ENCODE measurements at places on chromosomes 5 and 9.
A peak's percentile ranks its signal among the peaks of the same experiment; 100 is the strongest.

GRCh38 chr5:143354025-143354424 is 49.5 kb downstream of the NR3C1 start:
- DNase-seq = no peak

- no peak for DNase-seq
These were observed 76.8 kb upstream of the ANKH start for GRCh38 chr5:14948383-14948782.

DNA sequence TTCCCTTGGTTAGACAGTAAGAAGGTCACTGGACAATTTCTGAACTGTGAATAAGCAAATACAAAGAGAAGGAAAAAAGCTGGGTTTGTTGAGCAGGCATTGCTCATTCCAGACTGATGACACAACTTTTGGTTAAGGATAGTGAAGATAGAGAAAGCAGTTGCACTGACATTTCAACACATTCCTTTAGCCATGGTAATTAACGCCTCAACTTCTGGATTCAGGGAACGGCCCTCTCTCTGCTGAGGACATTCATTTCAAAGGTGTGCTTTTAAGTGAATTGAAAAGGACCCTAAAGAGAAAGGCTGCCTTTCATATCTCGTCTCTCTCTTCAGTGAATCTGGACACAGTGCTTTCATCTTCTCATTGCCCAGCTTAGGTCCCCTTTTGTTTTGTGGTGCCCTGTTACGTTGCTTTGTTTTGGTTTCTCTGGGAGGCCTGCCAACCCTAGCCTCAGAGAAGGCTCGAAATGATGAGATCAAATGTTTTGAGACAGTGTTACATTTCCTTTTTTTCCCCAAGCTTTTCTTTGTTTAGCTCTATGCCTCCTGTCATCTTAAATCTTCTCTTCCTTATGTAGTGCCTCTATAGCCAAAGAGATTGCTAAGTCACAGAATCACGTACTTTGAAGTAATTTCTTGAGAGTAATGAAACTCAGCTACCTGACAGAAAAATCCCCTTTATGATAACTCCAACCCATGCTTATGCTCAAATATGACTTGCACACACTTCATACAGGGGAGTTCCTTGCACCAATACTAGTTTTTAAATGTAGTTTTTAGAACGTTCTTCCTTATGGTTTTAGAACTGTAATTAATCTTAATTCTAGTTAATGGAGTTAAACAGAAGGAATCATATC is 94.4 kb upstream of the IFNE start:
- peak; percentile 94 for DNase-seq

GRCh38 chr9:129809346-129809745 is 6.4 kb downstream of the TOR1B start:
- DNase-seq = no peak

DNA sequence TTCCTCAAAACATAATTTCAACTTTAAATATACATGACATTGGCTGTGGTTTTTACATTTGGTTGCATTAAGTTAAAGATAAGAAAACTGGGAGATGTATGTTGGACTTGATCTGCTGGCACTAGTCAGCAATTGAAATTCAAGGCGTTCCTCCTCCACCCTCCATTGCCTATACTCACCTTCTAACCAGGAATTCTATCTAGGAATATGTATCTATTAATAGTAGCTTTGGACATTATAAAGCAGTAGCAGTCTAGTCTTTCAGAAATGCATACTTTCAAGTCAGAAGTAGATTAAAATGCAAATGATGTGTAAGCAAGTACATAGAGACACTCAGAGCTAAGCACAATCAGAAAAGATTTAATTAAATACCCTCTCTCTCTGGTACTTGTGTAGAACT is 24.9 kb downstream of the FER start:
- no peak for DNase-seq

DNA sequence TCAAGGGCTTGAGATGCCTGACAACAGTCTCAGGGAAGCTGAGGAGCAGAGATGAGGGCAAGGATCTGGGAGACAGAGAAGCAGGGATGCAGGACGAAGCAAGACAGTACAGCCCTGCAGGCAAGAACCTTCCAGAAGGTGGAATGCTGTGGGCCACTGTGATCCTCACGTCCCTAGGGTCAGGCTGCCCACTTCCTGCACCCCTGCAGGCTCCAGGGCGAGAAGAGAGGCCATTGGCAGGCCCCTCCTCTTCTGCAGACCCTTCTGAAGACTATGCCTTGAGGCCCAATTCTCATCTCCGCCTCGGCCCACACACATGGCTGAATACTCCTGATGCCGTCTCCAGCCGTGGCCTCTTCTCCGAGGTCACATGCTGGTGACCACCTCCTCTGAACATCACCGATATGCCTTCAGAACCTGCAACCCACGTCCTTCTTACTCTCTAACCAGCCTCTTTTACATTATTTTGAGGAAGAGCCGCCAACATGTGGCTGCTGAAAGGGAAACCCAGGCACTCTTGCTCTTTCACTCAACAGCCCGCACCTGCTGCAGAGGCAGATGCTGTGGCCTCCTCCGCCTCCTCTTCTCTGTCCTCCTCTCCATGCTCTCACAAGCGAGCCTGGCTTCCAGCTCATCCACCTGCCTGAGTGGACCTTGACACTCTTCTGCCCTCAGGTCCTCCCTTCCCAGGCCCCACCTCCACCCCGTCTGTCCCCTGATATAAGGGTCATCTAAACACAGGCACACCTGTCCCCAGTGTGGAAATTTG is 181.5 kb downstream of the IRX2 start:
- no peak for DNase-seq

GRCh38 chr5:88555674-88556073 is 287.0 kb upstream of the TMEM161B start:
- DNase-seq = no peak

- DNase-seq = no peak
These were observed 2.6 kb downstream of the EBF1 start for GRCh38 chr5:159096924-159097783.

- DNase-seq = no peak
These were observed 92.6 kb downstream of the TENT4A start for GRCh38 chr5:6805841-6806240.

GRCh38 chr5:137560420-137560819 is 61.3 kb upstream of the SPOCK1 start:
- peak; percentile 40 for DNase-seq

DNA sequence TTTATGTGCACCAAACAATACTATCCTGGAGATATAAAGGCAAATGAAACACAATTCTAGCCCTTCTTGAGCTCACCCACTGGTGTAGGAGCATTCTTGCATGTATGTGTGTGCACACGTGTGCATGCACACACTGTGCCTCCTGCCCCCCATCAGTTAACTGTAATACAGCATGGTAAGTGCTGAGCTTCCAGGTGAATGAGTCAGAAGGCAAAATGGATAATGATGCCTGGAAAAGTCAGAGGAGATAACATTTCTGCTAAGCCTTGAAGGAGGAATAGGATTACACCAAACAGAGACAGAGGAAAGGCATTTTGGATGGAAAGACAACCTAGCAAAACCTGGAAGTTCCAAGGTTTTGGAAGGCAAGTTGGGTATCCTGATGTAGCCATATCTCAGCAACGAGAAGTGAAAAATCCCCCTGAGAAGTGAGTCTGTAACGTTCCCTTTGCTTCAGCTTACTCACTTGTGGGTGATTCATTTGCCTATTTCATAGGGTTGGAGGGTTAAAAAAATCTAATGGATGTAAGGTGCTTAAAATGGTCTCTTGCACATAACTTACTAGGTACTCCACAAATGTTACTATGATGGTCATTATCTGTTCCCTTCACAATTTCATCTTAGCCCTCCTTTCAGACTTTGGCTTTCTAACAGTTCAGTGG is 101.4 kb upstream of the STC2 start:
- peak; percentile 35 for DNase-seq

DNA sequence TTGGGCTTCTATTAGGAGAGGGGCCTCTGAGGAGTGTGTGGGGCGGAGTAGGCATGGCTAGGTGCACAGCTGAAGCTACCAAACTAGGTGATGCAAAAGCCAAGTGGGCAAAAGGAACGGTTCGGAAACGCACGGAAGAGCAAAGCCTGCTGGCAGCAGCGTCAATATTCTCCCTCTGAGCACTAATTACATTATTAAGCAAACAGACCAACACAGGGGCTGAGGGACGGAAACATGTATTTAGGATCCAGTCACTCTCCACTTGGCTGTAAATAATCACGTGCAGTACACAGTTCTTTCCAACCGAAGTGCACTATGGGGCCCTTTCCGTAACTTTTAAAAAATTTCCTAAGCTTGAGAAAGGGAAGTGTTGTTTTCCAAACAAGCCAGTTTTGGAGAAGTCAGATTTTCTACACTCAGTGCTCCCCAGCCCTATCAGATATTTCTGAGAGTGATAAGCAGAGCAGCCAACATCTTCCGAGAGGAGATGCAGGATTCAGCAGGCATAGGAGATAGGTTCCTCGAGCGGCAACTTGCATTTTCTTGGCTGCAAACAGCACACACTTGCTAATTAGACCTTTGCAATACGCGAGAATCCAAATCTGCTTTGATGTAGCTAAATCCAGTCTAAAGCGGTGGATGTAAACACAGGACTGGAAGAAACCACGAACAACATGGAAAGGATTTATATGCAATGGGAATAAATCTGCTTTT is 217.2 kb upstream of the TBCA start:
- no peak for DNase-seq

DNA sequence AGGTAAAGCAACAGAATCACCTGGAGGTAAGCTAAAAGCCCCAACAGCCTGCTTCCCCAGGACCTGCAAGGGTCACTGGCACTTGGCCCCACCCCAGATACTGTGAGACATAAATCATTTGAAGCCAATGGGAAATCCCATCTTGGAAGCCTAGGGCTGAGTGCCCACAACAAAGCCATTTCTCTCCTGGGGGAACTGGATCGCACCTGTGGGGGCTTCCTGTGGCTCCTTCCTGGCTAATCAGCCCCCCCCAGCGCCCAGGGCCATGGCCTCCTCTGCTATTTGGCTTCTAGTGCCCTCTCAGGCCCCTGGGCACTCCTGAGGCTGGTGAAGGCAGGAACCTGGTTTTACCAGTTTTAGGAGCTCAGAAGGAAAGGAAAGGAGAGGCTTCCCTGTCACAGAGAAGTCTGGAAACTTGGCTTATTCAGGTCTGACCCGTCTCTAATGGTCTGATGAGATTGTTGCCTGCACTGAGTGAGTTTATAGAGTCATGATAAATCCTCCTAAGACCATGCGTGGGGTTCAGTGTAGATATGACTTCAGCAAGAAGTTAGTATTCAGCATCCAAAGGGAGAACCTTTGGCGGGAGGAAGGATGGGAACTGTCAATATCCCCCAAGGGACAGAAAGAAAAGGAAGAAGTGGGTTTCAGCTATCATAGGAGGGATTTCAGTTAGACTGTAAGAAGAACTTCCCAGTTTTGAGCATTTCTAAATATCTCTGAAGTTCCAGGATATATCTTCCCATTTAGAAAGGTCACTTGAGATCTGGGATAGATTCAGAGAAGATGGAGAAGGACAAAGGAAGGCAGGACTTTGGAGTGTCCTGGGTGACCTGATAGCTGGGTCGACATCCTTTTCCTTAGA is 1.2 kb downstream of the KCNMB1 start:
- no peak for DNase-seq

DNA sequence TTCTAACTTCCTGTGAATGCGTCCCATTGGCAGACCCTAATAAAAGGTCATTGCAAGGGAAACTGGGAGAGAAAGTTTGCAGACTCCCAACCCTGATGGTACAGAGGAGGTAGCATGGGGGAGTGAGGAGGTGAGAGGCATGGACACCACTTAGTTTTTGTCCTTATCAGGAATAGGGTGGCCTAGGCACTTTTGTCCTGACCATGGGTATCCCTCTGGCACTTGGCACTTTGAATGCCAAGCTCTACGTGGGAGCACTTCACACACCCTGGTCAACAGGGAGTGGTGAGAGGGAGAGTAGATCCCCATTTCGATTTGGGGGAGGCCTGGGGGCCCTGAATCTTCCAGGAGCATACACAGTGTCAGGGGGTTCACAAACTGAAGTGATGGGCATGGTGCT is 75.6 kb upstream of the SH3PXD2B start:
- DNase-seq = no peak

- no peak for DNase-seq
These were observed 64.2 kb downstream of the SPEF2 start for GRCh38 chr5:35681911-35682310.

- DNase-seq = no peak
These were observed 1.0 kb downstream of the PHPT1 start for GRCh38 chr9:136849960-136850865.

GRCh38 chr5:4188704-4189103 is 593.1 kb downstream of the IRX1 start:
- DNase-seq = no peak

- DNase-seq = no peak
These were observed 110.0 kb upstream of the DHFR start for GRCh38 chr5:80764786-80765185.

- DNase-seq = no peak
These were observed 44.3 kb downstream of the CYSTM1 start for GRCh38 chr5:140219068-140219991.

DNA sequence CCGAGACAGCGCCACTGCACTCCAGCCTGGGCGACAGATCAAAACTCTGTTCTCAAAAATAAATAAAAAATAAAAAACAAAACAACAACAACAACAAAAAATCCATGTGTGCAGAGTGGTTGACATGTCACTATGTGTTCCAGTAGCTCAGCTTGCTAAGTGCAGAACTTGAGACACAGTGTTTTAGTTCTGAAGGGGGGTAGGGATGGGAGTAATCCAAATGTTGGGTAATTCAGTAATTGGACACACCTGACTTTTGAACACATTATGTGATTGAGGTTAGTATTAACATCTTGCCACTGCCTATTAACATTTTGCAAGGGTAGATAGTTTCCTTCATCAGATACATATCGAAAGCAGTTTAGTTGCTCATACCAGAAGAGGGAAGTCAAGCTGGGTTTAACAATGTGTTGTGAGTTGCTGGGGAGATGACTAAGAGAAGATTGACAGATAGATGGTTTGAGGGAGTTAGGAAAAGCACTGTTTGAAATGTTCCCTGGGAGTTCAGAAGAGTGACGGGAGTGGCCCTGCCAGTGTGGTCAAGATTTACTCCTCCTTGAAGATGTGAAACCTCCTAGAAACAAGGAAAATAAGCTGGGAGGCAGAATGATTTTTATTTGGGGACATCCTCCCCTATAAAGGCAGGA is 928 bp downstream of the HACD4 start:
- DNase-seq = peak; percentile 63

DNA sequence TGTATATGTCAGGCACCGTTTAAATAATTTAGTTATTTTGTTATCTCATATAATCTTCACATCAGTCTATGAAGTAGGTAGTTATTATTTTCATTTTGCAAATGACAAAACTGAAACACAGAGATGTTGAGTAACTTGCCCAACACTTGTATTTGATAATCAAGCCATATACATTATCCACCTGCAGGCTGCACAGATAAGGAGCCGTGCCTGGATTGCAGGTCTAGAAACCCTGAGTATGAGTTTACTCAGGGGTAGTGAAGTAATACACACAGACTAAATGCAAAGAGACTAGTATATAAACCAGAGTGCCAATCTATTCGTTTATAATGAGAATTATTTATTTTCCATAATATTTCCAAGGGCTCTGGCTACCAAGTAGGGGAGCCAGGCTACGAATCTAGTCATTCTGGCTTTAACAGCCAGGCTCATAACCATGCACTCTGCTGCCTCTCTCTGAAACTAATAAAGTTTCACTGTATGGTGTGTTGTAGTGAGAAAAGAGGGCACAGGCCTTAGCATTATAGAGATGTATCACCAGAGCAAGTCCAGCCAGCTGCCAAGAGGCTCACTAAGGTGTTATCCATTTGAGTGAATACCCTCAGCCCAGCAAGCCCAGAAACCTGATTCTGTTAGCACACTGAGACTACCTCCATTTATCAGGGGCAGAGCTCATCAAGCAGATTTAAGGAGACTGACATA is 4.5 kb downstream of the HEMGN start:
- no peak for DNase-seq

Measured in EL (cell line).